Globus pallidus (tissue), 1 donor: ENCODE measurements at places on chromosomes 1 and 21.

- DNase-seq, result no peak
Measured at GRCh38 chr1:53716150-53716549, 22.8 kb downstream of the GLIS1 start.

- no peak for DNase-seq
Measured at GRCh38 chr1:48793863-48794262, 17.2 kb upstream of the BEND5 start.

- peak; percentile 94 for DNase-seq
Measured at GRCh38 chr1:33382661-33383415, 48.1 kb downstream of the PHC2 start.

DNA sequence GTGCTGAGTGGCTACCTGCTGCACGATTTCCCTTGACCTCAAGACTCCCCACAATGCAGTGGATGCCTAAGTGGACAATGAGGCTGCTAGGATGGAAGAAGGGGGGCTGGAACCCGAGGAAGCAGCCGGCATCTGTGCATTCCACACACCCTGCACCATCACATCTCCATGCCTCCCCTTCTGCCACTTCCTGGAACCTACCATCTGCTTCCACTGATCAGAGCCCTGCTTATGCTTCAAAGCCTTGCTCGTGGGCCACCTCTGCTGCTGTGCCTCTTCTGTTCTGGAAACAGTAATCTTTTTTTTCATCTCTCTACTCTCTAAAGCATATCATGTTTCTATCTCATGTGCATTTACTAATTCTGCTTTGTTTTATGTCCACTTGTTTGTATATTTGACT is 66.2 kb upstream of the WDR26 start:
- no peak for DNase-seq
